ENCODE measurements at places on chromosomes 7 and 10.
A peak's percentile ranks its signal among the peaks of the same experiment; 100 is the strongest.

GRCh38 chr7:80185571-80185970 is 50.9 kb downstream of the GNAI1 start:
- H3K36me3 ChIP-seq, result no peaks in the 10 kb centered on the region
- no peak overlapping the region for H3K4me3 ChIP-seq
- H3K27me3 ChIP-seq, result no peaks in the 10 kb centered on the region
- H3K4me1 ChIP-seq, result peaks cover 3% of the 10 kb centered on the region

DNA sequence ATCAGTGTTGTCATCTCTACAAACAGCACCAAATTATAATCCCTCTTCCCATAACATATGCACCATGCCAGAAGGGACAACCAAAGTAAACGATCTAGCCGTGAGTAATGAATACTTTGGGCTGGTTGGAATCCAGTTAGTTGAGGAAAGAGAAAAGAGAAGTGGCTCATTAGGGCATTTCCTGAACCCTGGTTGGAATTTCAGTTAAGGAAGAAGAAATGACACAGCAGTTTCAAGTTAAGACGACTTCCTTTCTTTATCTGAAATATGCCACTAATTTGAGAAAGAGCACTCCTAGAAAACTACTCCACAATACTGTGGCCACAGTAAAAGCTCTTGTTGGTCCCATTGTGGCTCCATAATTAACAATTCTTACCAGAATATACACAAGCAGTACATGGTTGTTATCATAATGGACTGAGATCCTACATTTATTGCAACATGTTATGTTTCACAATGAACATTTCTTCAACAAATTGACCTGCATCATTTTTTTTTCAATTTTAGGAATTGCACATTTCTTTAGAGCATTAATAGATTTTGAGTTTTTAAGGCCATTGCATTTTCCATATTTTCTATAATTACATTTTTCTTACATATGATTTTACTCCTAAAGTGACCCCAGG is at the start of gene TFEC:
TFEC (minus strand) TSS at position 113 of the 626 bp plus-strand sequence. CDS start 46,322 bp downstream, outside the sequence.
- no peak for DNase-seq
- no peaks in the 10 kb centered on the region for H3K4me1 ChIP-seq
- no peak within 1 kb of the TSS for H3K4me3 ChIP-seq
- peaks cover 6% of the 10 kb centered on the region for H3K27me3 ChIP-seq

GRCh38 chr7:571718-572415 is 52.2 kb upstream of the PDGFA start:
- H3K27me3 ChIP-seq, result no peaks in the 10 kb centered on the region
- no peaks in the 10 kb centered on the region for H3K4me1 ChIP-seq
- H3K4me3 ChIP-seq, result no peak overlapping the region
- no peak for DNase-seq

- H3K4me3 ChIP-seq, result no peak overlapping the region
- no peaks in the 10 kb centered on the region for H3K4me1 ChIP-seq
- peaks cover 13% of the 10 kb centered on the region for H3K27me3 ChIP-seq
- H3K36me3 ChIP-seq, result no peaks in the 10 kb centered on the region
Measured at GRCh38 chr7:111642373-111642772, 80.1 kb upstream of the IMMP2L start.

DNA sequence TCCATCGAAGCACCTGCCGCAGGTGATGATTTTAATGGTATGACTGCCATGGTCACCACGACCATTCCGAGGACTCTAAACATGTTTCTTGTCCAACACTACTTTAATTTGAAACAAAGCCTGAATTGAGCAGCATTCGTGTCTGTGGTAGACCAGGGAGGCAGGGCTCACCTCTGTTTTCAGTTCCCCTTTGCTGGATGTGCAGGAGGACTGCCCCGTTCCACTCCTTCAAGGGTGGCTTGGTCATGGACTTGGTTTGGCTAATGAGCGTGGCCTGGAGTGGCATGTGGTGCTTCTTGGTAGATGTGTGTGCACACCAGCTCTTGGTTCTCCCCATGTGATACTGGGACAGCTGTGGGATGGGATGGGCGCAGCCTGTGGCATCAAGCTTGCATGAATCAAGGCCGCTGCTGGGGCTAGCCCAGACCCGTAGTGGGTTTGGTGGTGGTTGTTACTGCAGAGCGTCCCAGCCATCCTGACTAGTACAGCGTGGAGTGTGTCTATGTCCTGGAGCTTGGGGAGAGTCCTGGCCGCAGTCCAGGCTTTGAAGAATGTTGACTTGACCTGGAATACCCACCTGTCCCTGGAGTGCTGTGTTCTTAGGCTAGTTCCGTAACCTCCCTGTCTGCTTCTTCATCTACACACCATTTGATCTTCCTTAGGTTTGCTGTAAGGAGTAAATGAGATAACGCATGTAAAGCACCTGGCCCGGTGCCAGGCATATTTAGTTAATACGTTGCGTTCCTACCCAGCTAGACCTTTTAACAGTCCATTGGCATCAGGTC is 34.8 kb downstream of the MGMT start:
- no peak for DNase-seq
- H3K27ac ChIP-seq, result no peak overlapping the region
- no peaks in the 10 kb centered on the region for H3K27me3 ChIP-seq
- H3K4me1 ChIP-seq, result peaks cover 3% of the 10 kb centered on the region
- H3K36me3 ChIP-seq, result peaks cover 64% of the 10 kb centered on the region

DNA sequence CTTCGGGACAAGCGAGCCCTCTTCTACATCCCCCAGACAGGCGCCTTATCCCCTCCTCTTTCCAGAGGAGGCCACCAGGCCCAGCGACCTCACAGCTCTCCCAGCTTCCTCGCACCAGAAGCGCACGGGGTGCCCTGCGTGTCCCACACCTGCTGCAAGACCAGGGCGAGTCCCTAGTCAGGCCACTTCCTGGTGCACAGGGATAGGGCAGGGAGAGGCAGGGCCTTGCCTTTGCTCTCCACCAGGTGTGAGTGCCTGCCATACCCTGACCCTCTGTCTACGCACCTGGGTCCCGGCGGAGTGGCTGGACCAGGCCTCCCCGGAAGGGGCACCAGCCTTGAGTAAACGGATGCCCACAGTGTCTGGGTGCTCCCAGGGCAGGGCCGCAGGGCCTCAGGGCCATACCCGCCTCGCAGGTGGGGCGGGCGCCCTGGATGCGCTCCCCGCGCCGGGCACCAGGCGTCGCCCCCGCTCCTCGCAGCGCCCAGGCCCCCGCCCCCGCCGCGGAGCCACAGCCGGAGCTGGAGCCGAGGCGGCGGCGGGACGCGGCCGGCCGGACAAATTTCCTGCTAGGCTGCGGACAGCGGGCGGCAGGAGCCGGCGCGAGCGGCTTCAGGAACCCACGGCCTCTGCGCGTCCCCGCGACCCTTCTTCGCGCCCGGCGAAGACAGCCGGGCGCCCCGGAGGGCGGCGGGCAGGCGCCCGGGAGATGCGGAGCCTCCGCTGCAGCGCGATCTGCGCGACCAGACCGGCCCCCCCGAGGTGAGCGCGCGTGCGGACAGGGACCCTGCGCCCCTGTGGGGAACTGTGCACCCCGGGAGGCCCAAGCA is at the start of gene PTPRE:
PTPRE (plus strand) TSS at position 556 of the 830 bp plus-strand sequence. CDS start 133,779 bp downstream, outside the sequence.
- H3K4me3 ChIP-seq, result peak within 1 kb of the TSS; percentile 8
- peak; percentile 84 for DNase-seq
- no peaks in the 10 kb centered on the region for H3K36me3 ChIP-seq
- no peaks in the 10 kb centered on the region for H3K4me1 ChIP-seq

GRCh38 chr7:1669954-1670893 is at the start of gene ELFN1:
Gene ELFN1 (plus strand): TSS chr7:1670277. CDS start chr7:1744597, 74,320 bp downstream.
- H3K36me3 ChIP-seq, result no peaks in the 10 kb centered on the region
- no peak within 1 kb of the TSS for H3K4me3 ChIP-seq
- DNase-seq, result no peak
- H3K27me3 ChIP-seq, result peaks cover 55% of the 10 kb centered on the region

DNA sequence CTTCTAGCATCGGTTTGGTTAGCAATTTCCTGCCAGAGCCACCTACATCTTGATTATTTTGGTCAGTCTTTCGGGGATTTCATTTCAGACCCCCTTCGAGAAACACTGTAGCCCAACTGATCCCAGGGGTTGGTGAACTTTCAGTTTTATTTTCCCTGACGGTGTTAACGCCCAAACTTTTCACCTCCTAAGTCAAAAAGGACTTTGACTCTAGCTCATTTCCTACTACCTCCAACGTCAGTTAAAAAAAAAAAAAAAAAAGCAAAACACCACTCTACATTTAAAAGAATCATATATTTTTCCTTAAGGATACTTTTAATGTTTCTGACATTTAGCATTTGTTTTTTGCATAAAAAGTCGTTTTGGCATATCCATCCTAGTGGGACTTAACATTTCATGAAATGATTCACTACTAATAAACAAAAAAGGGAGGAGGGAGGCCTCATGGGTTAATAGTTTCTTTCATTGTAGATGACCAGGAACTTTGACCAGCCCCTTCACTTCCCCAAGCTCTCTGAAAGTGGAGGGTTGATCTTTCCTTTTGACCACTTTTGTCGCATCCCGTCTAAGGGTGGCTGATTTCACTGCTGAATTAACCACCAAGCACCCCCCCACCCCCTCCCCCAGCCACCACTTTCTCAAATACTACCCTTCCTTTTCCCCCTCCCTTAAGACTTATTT is 764 bp upstream of the TCF7L2 start:
- DNase-seq, result no peak
- H3K27me3 ChIP-seq, result peaks cover 43% of the 10 kb centered on the region
- no peaks in the 10 kb centered on the region for H3K36me3 ChIP-seq
- H3K4me1 ChIP-seq, result peaks cover 20% of the 10 kb centered on the region
- H3K4me3 ChIP-seq, result peak overlapping the region; percentile 89
- H3K27ac ChIP-seq, result no peak overlapping the region

DNA sequence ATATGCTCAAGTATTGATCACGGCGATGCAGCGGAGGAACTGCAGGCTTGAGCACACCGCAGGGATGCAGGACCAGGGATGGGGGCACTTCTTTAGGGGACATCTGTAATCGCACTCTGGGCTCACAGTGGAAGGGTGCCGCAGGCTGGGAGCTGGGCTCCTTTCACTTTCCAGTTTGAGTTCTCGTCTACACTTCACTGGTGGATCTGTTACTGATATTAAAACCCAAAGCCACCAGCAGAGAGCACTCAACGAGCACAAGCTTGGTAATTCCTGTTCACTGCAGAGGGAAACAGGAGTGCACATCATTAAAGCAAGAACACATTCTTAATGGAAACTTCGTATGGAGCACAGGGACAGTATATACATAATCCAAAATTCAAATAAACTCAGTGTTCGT is 91.3 kb downstream of the PARD3 start:
- H3K36me3 ChIP-seq, result no peaks in the 10 kb centered on the region
- no peak overlapping the region for H3K4me3 ChIP-seq
- no peak for DNase-seq

DNA sequence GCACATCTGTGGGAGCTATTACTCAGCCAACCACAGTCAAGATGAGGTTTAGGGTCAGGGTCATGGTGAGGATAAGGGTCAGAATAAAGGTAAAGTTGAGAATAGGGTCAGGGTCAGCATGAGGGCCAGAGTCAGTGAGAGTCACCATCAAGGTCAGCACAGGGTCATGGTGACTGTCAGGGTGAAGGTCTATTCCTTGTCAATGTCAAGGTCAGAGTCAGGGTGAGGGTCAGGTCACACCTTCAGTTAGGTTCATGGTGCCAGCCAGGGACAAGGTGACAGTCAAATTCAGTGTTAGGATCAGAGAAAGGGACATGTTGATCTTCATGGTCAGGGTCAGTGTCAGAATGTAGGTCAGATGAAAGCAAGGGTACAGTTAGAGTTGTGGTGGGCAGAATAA is 14.1 kb downstream of the MRPS24 start:
- H3K27me3 ChIP-seq, result no peaks in the 10 kb centered on the region
- H3K36me3 ChIP-seq, result no peaks in the 10 kb centered on the region
- H3K27ac ChIP-seq, result no peak overlapping the region
- H3K4me3 ChIP-seq, result no peak overlapping the region

- DNase-seq, result no peak
- H3K36me3 ChIP-seq, result no peaks in the 10 kb centered on the region
- H3K4me1 ChIP-seq, result no peaks in the 10 kb centered on the region
- H3K27ac ChIP-seq, result no peak overlapping the region
- H3K4me3 ChIP-seq, result no peak overlapping the region
- H3K27me3 ChIP-seq, result peaks cover 8% of the 10 kb centered on the region
Measured at GRCh38 chr7:24477398-24478136, 95.7 kb upstream of the PALS2 start.

DNA sequence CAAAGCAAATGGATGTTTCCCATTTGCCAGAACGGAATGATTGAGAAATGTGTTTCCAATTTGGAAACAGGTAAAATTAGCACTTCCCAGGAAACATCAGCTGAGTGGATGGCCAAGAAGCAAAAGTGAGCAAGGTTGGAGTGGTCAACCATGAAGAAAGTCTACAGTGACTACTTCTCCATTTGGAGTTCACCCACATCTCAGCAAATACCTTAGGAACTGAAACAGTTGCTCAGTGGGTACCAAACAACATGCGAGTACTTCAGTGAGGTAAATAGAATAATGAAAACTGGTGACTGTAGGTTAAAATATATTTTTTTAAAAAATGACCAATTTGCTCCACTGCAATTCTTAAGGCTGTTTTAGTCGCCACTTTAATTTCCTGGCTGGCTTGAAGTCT is 57.7 kb downstream of the SLC16A9 start:
- H3K36me3 ChIP-seq, result no peaks in the 10 kb centered on the region
- H3K27me3 ChIP-seq, result no peaks in the 10 kb centered on the region
- H3K27ac ChIP-seq, result no peak overlapping the region
- DNase-seq, result no peak
- H3K4me3 ChIP-seq, result no peak overlapping the region

DNA sequence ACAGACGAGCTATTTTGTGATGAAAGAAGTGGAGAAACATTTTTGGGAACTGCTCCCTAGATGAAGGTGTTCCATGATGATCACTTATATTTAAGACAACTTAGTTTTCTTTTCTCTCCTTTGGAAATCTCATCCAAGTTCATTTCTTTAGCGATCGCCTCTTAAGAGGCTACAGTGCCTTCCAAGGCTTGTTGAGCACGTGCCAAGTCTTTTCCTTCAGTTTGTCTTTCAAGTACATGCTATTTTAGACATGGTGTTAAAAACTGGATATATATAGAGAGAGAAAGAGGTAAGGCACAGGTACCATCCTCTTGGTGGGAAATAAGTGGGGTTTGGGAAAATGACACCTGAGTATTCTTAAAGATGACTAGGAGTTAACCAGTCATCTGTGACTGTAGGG is 2.7 kb downstream of the ADK start:
- no peak for DNase-seq
- H3K4me1 ChIP-seq, result peaks cover 33% of the 10 kb centered on the region
- no peaks in the 10 kb centered on the region for H3K27me3 ChIP-seq
- H3K27ac ChIP-seq, result no peak overlapping the region
- H3K4me3 ChIP-seq, result peak overlapping the region; percentile 6

- H3K27me3 ChIP-seq, result peaks cover 71% of the 10 kb centered on the region
- DNase-seq, result no peak
- H3K36me3 ChIP-seq, result no peaks in the 10 kb centered on the region
- peak overlapping the region; percentile 61 for H3K4me3 ChIP-seq
Measured at GRCh38 chr10:125158601-125159485, 1.5 kb downstream of the CTBP2 start.

DNA sequence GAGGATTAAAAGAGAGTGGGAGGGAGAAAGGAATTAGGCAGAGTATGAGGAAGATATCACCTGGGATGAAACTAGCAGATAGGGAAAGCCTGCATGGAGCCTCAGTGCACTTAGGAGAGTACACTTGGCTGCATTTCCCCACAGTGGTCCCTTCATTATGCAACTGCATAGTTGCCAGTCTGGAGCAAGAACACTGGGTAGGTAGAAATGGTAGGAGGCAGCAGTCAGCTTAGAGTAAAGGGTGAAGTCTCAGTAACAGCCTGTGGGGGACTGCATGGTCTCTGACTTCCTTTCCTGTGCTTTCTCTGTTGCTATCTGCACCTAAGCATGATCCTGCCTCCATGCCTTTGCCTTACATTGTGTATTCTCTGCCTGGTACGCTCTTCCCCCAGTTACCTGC is 14.0 kb upstream of the PCGF5 start:
- DNase-seq, result no peak
- H3K4me3 ChIP-seq, result no peak overlapping the region
- peaks cover 10% of the 10 kb centered on the region for H3K36me3 ChIP-seq
- peak overlapping the region; percentile 30 for H3K27ac ChIP-seq

Data from activated naive CD8-positive, alpha-beta T cell treated with anti-CD3 and anti-CD28 coated beads for 36 hours (primary cell).